ENCODE measurements at places on chromosomes 12 and 14. TPM values are rescaled to one million over a fixed set of nuclear protein-coding genes. Genes with fewer than 3 reads are reported as not detected.

The SERPINA9 gene
- total RNA-seq = not detected

The INTS13 gene
- 80.7 TPM for total RNA-seq

- DNase-seq = no peak
Observed at GRCh38 chr12:67601126-67601525, 47.4 kb upstream of the DYRK2 start.

DNA sequence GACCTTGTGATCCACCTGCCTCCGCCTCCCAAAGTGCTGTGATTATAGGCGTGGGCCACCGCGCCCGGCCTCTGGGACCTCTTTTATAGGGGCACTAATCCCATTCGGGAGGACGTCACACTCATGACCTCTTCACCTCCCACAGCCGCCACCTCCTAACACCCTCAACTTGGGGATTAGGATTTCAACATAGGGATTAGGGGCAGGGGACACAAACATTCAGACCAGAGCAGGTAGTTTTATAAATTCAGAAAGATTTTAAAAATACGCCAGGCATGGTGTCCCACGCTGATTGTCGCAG, 49.4 kb downstream of the TPCN1 start:
- DNase-seq = no peak

GRCh38 chr12:84696281-84696680, 216.3 kb downstream of the SLC6A15 start:
- DNase-seq = no peak
